ENCODE measurements at places on chromosomes 16 and 17.

DNA sequence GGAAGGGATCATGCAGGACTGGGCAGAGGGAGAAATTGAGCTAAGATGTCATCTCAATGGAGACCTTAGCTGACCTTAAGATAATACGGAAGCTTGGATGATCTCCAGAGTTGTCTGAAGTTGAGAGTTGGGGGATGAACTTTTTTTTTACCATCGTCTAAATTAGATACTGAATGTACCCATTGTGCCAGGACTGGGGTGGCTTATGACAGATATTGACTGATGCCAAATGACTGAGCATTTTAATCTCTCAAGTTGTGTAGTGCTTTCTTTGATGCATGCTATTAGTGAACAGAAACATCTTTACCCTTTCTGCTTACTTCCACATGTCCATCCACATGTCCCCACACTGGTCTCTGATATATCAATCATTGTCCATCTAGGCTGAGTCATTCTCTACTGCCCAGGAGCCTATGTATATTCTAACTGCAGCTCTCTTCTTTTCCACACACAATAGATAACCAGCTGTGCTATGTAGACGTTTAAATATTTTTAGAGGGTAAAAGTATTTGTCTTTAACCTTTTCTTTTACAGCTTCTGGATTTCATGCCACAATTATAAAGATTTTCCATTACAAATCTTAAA is 60.2 kb upstream of the ZKSCAN2 start:
- no peak for DNase-seq

DNA sequence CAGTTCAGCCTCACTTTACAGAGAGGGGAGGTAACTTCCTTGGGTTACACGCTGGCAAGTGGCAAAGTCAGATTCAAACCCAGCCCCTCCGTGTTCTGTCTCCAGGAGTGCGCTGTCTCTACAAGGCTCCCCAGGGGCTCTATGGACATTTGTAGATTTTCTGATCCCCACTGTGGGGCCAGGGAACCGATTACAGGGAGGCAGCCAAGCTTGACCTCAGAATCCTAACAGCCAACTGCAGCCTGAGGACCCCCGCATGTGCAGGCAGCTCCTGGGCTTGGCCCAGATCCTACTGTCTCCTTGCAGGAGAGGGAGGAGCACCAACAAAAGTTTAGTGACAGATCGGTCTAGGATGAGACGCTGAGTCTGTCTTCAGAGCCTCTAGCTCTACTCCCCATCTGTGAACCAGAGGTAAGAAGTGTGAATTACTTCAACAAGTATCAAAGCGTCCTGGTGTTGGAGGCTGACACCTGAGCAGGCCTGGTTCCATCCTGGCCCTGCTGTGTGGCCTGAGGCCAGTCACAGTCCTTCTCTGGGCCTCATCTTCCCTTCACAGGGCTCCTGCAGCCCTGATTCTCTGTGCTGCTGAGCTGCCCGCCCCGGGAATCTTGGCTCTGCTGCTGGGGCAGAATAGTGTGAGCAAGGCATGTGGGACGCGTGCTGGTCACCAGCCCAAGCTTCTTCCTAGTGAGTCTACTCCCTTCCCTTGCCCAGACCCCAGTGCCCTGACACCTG is 9.2 kb upstream of the NATD1 start:
- DNase-seq: no peak

DNA sequence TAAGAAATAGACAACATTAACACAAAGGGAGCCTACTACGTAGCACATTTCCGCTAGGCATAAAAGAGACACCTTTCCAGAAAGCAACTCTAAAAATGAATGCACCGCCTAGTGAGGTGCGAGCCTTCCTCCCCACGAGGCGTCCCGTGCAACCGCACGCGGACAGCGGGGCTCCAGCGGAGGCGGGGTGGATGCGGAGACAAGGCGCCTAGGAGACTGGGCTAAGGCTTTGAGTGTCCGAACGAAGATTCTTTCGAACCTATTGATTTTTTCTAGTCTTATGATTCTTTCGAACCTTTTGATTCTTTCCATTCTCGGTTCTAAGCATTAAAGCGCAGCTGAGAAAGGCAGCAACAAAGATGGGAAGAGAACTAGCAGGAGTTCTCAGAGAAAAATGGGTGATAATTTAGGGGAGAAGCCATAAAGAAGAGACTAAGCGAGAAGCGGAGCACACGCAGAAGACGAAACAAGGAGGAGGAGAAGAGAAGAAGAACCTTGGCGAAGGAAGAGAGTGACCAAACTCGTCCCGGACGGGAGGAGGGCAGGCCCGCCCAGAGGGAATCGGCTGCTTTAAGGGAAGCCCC is 394 bp upstream of the CPD start:
- peak; percentile 31 for DNase-seq

- no peak for DNase-seq
Observed at GRCh38 chr17:72274614-72275013, 153.8 kb downstream of the SOX9 start.

- DNase-seq: peak; percentile 36
Observed at GRCh38 chr16:75733305-75734211, 7.3 kb upstream of the CPHXL start.

DNA sequence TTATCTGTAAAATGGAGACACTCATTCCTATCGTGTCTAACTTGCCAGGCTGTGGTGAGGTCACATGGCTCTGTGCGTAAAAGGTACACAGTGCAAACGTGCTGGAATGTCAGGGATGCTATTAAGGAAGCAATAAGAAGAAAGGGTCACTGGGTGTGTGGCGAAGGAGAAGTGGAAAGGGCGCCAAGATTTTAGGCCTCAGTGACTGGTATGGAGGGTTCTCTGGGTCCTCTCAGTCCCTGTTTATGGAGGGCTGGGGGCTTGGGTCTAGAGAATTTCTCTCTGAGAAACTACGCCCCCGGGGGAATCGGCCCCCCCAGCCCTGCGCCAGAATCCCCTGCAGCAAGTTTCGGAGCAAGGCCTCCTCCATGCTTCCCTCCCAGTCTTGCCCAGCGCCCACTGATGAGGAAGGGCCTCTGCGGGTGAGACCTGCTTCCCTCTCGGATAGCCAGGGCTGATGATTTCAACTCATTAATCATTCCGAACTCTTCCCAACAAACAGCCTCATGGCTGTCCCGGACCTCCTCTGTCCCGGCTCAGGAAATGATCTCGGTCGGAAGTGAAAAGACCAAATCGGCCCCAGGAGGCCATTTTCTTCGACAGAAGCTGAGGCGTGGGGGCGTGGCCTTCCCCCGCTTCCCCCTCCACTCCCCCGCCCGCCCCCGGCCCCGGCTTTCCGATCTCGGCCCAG is 1.2 kb upstream of the HEXIM1 start:
- peak; percentile 76 for DNase-seq

DNA sequence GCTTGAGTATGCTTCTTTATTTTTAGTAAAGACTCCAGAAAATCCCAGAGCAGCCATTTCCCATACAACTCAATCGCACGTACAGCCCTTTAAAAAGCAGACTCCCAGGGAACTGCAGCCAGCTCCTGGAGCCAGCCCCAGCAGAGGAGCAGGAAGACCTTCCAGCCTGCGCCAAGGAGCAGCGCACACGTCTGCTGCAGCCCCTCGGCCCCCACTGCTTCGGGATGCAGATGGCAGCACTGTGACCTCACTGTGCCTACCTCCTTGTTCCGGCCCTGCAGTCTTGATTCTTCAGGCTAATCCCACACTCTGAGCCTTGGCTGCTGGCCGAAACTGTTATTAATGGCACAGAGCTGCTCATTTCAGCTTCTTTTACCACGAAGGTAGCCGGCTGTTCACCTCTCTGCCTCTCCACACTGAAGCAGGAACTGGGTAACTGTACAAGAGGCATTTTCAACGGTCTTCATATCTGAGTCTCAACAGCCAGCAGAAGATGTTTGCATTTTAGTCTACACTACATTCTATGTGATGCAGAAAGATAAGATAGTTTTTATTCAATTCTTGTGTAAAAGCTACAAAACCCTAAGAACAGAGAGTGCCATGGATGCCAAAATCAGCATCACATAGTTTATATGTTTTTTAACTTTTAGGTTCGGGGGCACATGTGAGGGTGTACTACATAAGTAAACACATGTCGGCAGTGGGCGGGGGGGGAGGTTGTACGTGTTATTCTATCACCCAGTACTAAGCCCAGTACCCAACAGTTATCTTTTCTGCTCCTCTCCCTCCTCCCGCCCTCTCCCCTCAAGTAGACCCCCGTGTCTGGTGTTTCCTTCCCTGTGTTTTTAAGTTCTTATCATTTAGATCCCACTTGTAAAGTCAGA is 130.9 kb downstream of the ANKRD11 start:
- DNase-seq: no peak

GRCh38 chr17:70804161-70804560 is 634.8 kb downstream of the KCNJ2 start:
- peak; percentile 30 for DNase-seq
